MG63 (cell line): ENCODE measurements at places on chromosomes 16 and 17. TPM values are rescaled to one million over a fixed set of nuclear protein-coding genes. Genes with fewer than 3 reads are reported as not detected.

SPIRE2 gene
- total RNA-seq: 5.0 and 5.3 TPM in 2 replicates

PDF gene
- 9.1 and 28.5 TPM in 2 replicates for total RNA-seq

ERN2 gene
- not detected in 2 replicates for total RNA-seq

SLC35B1 gene
- total RNA-seq: 76.6 and 87.1 TPM in 2 replicates

ZACN gene
- total RNA-seq: not detected in 2 replicates

GPR179 gene
- total RNA-seq: not detected in 2 replicates

RTN4RL1 gene
- 4.9 and 8.9 TPM in 2 replicates for total RNA-seq

SLC5A11 gene
- not detected in 2 replicates for total RNA-seq

CPNE7 gene
- total RNA-seq: 9.1 and 9.6 TPM in 2 replicates

KRT9 gene
- total RNA-seq: not detected in 2 replicates

GRCh38 chr17:34375426-34375997, 12.5 kb upstream of the CCL1 start:
- no peak for DNase-seq

DNA sequence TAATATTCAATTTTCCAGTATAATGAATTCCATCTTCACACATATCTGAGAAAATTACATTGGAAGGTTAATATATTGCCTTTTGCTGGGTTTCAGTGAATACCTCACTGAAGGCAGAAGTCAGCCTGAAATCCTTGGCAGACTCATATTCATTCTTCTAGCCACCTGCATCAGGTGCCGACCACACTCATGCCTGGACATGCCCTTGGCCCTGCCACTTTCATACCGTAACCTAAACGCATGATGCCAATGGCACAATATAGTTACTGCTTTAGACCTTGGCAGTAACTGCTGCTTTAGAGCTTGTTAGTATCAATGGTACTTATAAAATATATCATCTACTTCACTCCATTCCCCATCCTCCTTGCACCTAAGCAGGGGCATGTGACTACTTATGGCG, 817.6 kb upstream of the CDH8 start:
- DNase-seq: no peak

GRCh38 chr16:23119570-23119969, 29.7 kb downstream of the USP31 start:
- DNase-seq: no peak

- no peak for DNase-seq
These were observed 141.2 kb downstream of the CMIP start for GRCh38 chr16:81585785-81586184.

GRCh38 chr16:19559242-19559910, 3.9 kb downstream of the VPS35L start:
- no peak for DNase-seq

DNA sequence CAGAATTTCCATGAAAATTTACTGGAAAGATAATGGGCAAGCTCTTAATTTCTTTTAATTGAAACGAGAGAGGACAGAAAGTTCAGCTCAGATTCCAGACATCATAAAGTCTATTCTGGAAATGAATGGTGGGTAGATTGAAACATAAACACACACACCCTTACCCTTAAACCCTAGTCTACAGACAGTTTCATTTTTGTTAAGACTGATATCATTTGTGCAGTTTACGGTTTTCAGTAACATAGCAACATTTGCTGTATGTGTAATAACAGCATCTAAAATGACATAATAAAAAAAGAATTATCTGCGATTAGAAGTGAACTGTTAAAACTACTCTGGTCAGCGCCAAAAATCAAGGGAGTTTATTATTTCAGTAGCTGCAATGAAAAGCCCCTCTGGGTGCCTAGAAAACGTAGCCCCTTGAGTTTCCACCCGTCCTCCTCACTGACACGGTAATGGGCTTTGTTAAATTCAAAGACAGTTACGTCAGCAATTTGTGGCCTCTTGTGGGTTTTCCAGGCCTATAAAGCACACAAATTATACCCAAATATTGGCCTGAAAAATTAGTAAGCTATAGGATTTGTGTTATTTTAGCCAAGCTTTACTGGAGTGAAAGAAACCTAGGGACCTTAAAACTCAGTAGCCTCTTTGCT, 520.6 kb upstream of the SOX9 start:
- no peak for DNase-seq

- no peak for DNase-seq
These were observed 53.7 kb downstream of the WDR45B start for GRCh38 chr17:82594571-82594970.

DNA sequence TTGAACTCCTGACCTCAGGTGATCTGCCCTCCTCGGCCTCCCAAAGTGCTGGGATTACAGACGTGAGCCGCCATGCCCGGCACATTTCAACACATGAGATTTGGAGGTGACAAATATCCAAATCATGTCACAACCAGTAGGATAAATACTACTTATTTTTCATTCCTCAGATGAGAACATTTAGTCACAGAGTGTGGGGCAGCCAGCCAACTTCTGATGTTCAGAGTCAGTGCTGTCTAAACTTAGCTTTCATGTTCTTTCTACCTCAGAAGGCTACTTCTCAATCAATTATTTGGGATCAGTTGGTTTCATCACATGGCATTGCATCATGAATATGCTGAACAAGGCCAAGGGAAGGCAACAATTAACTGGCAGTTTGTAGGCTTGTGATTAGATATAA, 134.5 kb downstream of the CDH13 start:
- DNase-seq: peak; percentile 28

GRCh38 chr16:29148867-29149272, 164.0 kb downstream of the LAT start:
- DNase-seq: no peak

DNA sequence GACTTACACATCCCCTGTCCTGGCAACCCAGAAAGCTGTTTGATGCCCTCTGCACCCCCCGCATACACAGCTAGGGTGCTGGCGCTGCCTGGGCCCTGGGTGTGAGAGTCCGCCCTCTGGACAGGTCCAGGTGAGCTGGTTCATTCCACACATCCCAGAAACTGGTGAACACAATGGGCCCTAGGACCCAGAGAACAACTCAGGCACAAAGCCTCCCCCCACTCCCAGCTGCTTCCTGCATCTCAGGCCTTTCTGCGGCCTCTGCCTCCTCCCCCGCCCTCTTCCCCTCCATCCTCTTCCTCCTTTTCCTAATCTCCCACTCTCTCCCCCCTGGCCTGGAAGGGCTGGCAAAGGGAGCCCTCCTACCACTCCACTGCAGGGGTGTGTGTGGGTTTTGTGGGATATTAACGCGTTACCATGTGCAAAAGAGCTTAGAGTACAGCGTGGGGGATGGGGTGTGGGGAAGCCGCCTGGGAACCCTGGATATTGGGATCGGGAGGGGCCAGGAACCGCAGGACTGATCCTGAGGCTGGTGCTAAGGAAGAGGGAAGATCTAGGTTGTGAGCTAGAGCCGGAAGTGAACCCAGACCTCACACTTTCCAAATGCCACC, 1.6 kb upstream of the PPP1R9B start:
- DNase-seq: peak; percentile 97

GRCh38 chr17:16286947-16287562, 66.2 kb downstream of the CENPV start:
- DNase-seq: no peak

DNA sequence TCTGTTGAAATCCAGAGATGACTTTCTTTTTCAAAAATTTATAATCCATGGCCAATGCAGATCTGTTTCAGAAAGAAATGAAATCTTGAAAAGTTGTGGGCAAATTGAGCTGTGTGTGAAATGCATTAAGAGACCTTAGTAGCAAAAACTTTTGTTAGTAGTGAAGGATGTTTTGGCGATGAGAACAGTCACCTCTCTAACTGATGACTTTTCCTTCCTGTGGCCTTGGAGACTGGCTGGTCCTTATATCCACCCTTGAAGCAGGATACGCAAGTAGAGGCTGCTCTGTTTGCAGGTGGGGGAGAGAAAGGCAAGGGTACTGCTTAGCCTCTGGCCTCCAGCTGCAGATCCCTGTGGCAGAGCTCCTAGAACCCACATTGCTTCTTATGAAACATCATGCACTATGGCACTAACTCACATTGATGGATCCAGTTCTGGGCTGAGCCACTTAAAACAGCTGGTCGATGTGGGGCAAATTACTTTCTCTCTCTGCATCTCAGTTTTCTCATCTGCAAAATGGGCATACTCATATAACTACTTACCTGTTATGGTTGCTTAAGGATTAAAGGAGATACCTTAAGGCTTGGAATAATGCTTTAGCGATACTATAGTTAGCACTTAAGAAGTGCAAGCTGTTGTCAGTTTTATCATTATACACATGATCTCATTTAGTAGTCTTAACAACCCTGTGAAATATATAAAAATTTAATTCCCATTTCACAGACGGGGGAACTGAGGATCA, 89.3 kb downstream of the SDR42E1 start:
- DNase-seq: no peak

DNA sequence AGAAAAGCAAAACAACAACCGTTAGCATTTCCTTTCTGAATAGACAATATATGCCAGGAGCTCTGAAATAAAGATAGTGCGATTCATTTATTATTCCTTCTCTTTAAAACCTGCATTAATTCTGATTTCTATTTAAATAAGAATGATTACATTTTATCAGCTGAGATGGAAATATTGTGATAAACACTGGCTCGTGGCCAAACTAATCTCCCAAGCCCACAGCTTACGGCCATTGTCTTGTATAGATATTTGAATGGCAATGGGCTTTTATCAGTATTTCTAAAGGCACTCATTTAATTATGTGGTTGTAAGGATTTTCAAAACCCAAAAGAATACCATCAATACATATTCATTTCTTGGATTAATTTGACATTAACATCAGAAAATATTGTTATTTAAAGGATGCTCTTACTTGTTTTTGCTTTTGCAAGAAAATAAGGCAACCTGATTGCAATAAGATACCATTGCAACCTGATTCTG, 123.7 kb upstream of the IRX5 start:
- no peak for DNase-seq

DNA sequence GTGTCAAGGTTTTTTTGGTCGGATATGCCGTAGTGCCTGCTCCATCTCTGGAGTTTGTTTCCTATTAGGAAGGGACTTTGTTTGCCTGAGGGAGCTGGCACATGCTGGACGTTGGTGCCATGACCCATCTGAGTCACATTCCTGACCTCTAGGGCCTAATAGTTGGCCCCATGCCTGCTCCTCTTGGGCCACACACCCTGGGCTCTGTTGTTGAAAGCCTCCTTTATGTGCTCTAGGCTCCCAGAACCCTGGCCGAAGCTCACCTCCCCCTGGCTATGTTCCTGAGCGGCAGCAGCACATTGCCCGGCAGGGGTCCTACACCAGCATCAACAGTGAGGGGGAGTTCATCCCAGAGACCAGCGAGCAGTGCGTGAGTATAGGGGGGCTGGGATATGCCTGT, 18.4 kb downstream of the LIMD2 start:
- peak; percentile 53 for DNase-seq

DNA sequence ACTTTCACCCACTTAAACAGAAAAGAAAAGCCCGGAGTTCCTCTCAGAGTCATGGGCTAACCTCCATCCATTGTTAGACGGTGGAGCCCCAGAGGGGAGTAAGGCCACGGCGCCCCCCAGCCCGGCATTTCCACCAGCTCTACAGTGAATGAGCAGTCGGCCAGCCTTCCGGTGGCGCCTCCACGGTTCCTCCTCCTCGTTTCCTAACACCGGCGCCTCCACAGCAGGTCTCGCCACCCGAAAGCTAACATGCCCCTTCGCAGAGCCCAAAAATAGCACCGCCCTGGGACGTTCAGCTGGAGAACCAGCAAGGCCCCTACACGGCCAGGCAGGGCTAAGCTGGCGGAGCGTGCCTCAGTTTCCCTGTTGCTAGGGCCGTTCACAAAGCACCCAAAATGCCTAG, 858 bp downstream of the MMD start:
- DNase-seq: peak; percentile 18

- DNase-seq: no peak
These were observed 5.6 kb upstream of the PVALEF start for GRCh38 chr17:81159611-81160265.
